Putamen (tissue), 1 donor: ENCODE measurements at places on chromosomes 5 and 9.

DNA sequence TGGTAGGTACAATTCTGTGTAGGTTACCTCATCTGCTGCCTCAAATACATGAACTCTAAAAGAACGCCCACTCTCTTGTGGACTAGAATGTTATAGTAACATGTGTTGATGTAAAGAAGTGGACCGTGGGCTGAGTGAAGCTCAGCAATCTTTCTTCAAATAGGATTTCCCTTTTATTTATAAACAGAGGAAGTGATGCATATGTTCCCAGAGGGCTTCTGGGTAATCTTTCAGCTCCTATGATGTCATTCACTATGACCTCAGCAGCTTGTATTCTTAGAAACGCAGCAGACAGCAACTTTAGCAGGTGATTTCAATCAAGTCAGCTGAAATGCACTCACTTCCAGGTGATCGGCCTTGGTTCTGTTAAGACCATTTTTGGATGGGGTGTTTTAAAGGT lies 14.4 kb downstream of the F2RL2 start:
- no peak for DNase-seq

DNA sequence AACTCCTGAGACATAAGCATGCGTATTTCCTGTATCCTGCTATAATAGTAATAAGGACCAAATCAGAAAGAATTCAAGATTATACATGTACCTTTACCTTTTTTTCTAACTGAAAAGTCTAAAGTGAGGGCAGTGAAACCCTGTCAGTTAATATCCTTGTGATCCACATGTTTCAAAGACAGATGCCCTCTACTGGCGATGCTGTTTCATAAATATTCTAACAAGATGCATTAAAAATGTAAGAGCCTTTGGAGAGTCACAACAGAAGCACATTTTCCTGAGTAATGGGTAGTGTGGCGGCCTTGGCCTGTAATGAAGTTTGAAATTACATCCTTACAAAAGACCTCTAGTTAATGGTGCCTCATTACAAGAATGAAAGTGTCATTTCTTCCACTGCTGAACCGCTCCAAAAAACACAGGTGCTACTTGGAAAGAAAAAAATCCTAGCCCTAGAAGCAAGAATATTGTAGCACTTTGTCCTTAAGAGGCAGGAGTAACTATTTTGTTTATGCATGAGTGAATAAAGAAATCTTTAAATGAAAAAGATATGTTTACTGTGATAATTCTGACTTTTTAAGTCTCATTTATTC lies 232.6 kb downstream of the EPB41L4A start:
- DNase-seq, result peak; percentile 21

DNA sequence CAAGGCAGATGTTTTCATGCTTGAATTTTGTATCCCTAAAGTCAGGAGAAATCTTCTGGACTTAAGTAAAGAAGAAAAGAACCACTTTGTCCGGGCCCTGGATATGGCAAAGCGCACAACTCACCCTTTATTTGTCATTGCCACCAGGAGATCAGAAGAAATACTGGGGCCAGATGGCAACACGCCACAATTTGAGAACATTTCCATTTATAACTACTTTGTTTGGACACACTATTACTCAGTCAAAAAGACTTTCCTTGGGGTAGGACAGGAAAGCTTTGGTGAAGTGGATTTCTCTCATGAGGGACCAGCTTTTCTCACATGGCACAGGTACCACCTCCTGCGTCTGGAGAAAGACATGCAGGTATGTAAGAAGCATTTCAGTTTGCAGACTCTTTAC lies 2.3 kb downstream of the TYRP1 start:
- no peak for DNase-seq

DNA sequence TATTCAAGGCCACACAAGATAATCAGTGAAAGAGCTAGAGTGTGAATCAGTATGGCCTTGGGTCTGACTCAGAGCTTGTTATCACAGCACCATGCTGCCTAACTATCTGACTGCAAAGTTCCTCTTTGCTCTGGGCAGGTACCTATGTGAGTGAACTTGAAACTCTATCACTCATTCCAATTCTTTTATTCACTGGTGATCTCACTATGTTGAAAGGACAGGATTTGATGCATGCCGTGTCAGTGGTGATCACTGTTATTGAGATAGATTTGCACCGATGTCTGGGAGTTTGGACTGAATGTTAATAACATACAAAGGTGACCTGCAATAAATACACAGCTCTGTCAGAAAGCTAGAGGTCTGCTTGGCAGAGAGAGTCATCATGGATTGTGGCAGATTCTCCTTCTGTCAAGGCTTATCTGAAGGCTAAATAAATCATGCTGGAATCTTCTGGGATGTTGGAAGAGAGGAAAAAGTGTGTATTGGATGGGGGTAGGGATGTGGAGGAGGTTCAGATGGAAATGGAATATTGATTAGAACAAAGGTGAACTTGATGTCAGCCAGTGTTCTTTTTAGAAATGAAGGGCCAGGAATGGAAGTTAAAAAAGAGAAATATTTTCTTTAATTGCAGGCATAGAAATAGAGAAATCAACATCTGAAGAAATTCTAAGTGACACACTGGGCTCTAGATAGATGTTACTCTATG lies 91.8 kb upstream of the TNC start:
- no peak for DNase-seq

- no peak for DNase-seq
These were observed 7.9 kb downstream of the SLC6A3 start for GRCh38 chr5:1437226-1437829.

GRCh38 chr5:65326922-65327321 lies 154.8 kb downstream of the ADAMTS6 start:
- no peak for DNase-seq

DNA sequence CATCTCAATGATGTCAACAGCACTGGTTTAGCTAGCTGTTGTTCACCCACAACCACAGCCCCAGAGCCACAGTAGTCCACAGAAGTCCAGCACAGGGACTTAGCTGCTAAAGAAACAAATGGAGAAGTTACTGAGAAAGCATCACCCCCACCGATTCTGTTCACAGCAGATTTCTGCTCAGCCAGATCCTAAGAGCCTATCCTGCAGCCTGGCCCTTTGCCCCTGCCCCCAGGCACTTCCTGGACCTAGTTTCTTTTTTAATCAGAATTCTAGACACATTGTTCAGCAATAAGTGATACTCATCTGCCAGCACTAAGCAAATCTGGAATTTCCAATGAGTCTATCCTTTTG lies 7.4 kb downstream of the B4GALT1 start:
- no peak for DNase-seq

GRCh38 chr9:83154087-83154736 lies 91.3 kb upstream of the RASEF start:
- no peak for DNase-seq

DNA sequence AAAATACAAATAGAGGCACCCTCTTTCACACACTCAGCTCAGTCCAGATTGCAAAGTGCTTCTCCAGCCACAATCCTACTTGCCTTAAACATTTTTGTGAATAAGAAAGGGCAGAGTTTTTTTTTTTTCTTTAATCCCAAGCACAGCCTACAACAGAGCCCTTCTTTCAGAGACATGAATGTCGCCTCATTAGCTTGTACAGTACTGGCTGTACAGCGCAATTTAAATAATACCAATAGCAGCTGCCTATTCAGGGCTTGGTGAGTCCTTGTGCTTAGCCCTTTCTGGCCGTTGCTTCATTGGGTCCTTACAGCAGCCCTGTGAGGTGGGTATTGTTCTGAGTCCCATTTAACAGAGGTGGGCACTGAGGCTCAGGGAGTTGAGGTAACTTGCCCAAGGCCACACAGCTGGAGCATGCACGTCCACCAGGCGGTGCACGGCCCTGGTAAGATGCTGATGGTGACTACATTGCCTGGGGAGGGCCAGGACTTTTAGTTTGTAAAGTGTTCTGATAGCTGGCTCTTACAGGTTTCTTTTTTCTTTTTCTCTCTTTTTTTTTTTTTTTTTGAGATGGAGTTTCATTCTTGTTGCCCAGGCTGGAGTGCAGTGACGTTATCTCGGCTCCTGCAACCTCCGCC lies 23.1 kb downstream of the NDST1 start:
- DNase-seq, result no peak

GRCh38 chr5:132027027-132027426 lies 15.6 kb upstream of the ACSL6 start:
- no peak for DNase-seq

DNA sequence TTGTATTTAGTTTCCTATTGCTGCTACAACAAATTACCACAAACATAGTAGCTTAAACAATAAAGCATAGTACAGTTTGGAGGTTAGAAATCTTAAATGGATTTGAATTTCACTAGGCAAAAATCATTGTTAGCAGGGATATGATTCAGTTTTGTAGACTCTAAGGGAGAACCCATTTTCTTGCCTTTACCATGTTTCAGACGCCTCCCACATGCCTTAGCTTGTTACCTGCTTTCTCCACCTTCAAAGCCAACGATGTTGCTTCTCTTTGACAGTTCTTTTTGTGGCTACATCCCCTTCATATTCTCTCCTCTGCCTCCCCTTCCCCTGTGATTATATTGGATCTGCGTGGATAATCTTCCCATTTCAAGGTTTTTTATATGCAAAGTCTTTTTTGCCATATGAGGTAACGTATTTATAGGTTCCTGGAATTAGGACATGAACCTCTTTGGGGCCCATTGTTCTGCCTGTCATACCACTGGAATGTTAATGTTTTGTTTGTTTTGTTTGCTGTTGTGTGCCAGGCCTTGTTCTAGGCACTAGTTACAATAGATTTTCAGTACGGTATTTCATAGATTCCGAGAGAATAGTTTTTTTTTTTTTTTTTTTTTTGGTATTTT lies 54.1 kb downstream of the UHRF2 start:
- DNase-seq, result peak; percentile 42

- no peak for DNase-seq
These were observed 78.9 kb downstream of the PLAC8L1 start for GRCh38 chr5:146026307-146027010.

DNA sequence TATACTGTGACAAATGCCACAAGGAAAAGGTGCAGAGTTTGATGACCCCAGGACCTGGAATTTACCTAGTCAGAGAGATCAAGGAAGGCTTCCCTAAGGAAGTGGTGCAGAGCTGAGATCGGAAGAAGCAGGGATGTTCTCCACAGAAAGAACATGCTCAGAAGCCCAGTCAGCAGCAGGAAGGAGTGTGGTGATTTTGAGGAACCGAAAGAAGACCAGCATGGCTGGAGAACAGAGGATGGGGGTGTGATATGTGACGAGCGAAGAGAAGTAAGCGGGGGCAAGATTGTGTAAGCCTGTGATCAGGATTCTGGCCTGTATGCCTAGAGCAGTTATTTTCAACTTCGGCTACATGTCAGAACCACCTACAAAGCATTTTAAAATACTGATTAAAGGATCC lies 18.7 kb upstream of the PIK3R1 start:
- DNase-seq, result no peak

DNA sequence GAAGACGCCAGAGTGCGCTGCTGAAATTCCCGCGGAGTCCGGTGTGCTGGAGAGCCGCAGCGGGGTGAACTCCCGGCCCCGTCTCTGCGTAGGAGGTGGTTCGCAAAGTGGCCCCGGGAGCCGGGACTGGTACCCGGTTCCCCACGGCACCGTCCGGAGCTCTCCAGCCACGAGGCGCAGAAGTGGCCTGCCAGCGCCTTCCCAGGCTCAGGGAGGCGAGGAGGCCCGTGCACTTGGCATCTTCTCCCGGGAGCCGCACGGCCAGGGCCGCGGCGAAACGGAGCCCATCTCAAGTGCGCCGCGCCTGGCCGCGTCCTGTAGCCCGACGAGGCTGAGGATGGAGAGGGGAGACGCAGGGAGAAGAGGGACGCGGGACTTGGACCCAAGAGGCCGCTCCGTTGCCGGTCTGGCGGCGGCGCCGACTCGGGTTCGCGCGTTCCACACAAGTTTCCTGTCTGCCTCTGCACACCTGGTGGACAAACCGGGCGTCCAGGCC lies 1.1 kb upstream of the IRX1 start:
- no peak for DNase-seq
